ENCODE measurements at places on chromosomes 5 and 9.

- DNase-seq: no peak
These were observed 473.0 kb downstream of the NTRK2 start for GRCh38 chr9:85142496-85142911.

GRCh38 chr5:34467436-34467835 is 188.7 kb upstream of the RAI14 start:
- DNase-seq: no peak

GRCh38 chr9:136140966-136141365 is 22.3 kb upstream of the TMEM250 start:
- no peak for DNase-seq

DNA sequence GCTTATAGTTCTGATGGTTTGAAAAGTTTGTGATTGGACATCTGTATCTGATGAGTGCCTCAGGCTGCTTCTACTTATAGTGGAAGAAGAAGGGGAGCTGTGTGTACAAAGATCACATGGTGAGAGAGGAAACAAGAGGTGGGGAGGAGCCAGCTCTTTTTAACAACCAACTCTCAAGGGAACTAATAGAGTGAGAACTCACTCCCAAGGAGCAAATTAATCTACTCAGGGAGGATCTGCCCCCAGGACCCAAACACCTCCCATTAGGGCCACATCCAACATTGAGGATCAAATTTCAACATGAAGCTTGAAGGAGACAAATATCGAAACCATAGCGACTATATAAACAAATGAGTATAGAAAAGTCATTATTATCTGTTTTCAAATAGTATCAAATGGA is 64.7 kb upstream of the PRLR start:
- DNase-seq: no peak

DNA sequence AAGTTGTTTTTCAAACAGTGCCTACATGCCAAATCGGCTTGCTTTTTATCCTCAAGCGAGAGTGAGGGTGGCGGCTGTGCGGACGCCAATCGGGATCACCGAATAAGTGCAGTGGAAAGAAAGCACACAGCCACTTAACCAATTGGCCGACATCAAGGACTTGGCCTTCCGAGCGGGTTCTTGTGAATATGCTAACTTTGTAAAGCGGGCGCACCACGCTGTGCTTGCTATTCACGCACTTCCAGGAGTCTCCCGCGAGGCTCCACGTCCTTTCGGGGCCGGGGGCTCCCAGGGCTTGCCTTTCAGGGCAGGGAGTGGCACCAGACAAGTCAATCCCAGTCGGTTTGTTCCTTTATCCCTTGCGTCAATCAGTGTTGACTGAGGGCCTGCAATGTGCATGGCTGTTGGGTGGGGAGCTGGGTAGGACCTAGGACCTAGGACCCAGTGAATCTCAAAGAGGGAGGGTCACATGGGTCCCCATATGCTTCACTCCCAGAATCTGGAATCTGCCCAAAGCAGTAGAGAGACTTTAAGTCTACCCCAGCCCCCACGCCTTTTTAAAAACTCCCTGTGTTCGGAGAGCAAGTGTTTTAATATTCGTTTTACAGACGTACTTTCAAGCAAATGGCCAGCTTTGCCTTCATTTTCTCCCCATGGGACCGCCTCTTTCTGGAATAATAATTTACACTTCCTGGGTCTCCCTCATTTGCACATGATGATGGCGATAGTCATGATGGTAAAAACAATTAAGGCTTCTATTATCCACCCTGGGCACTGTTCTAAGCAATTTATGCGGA is 2.0 kb upstream of the GCNT4 start:
- DNase-seq: no peak

GRCh38 chr9:68547417-68547816 is 6.7 kb upstream of the TMEM252 start:
- no peak for DNase-seq

- DNase-seq: no peak
These were observed 672.9 kb downstream of the NR2F1-AS1 start for GRCh38 chr5:92907938-92908606.

GRCh38 chr9:131266266-131267229 is 9.8 kb downstream of the FAM78A start:
- no peak for DNase-seq

- DNase-seq: no peak
These were observed 17.4 kb downstream of the FYB1 start for GRCh38 chr5:39201781-39202596.

- no peak for DNase-seq
These were observed 29.8 kb downstream of the CXXC5 start for GRCh38 chr5:139677736-139678613.

- no peak for DNase-seq
These were observed 32.9 kb downstream of the FGD3 start for GRCh38 chr9:92980085-92980745.

- DNase-seq: no peak
These were observed 19.2 kb downstream of the MARCHF3 start for GRCh38 chr5:127011153-127011552.

DNA sequence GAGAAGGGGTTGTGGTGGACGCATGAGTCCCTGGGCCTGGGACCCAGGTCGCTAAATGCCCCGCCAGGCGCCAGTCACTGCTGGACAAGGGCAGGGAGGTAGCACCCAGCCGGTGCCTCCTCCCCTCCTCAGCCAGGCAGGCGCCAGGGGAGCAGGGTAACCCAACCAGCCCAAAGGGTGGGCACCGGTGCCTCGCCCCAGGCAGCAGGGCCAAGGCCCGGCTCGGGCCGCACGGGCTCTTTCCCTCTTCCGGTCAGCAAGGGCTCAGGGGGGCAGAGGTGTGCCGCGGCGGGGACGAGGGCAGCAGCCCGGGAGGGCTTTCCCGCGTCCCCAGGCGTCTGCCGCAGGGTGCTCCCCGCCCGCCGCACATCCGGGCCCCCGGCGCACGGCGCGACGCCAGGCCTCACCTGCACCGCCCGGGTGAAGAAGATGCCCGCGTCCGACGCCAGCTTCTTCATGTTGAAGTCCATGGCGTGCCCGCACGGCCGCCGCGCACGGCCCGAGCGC is 393 bp downstream of the SH3GLB2 start:
- no peak for DNase-seq

DNA sequence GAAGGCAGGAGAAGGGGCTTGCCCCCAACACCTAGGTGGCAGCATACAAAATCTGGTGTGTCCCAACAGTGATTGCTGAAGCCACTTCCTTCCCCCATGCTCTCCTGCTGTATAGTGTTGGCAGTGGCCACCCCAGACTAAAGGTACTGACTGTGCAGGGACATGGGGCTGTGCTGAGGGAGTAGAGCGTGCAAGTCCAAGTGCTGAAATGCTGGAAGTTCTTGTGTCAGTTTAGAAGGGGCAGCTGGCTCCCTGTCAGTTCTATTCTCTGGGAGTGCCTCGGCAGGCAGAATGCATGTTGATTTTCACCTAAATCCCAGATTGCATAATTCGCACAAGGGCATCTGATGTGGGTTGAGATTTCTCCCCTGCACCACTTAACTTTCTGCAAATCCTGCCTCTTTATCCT is 68.6 kb downstream of the GDNF start:
- DNase-seq: no peak

DNA sequence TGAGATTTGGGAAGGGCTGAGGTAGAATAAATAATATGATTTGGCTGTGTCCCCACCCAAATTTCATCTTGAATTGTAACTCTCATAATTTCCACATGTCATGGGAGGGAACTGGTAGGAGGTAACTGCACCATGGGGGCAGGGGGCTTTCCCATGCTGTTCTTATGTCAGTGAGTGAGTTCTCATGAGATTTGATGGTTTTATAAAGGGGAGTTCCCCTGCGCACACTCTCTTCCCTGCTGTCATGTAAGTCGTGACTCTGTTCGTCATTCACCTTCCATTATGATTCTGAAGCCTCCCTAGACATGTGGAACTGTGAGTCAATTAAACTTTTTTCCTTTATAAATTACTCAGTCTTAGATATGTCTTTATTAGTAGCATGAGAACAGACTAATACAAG is 115.5 kb upstream of the STARD4 start:
- no peak for DNase-seq

DNA sequence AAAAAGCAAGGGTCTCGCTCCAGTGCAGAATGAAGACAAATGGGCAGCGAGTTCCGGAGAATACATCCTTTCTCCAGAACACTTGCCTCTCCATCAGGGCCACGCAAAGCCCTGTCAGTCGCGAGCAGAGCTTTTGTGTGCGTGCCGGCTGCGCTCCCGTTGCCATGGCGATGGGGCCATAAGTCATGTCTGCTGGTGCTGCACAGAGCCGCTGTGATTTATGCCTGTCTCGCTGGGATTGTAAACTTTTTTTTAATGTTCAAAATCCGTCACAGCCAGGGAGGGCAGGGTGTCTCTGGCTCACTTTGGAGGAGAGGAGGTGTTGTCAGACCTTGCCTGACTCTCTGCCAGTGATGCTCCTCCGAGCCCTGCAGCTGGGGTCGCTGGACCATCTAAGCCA is 272.7 kb downstream of the TRIM32 start:
- no peak for DNase-seq

- DNase-seq: no peak
These were observed 115.2 kb downstream of the RXRA start for GRCh38 chr9:134441227-134442084.

GRCh38 chr5:179132586-179133355 is 72.6 kb downstream of the ZNF354C start:
- no peak for DNase-seq

- no peak for DNase-seq
These were observed at the start of gene MYOT for GRCh38 chr5:137867664-137868063. TSS of gene MYOT (plus strand) at chr5:137867860. CDS start at chr5:137870652, 2,792 bp downstream.

- no peak for DNase-seq
These were observed 7.1 kb upstream of the PURA start for GRCh38 chr5:140106805-140107311.

- DNase-seq: no peak
These were observed 172.6 kb upstream of the PTGER4 start for GRCh38 chr5:40507095-40507494.

GRCh38 chr5:112064271-112064701 is 307.3 kb upstream of the NREP start:
- DNase-seq: no peak

DNA sequence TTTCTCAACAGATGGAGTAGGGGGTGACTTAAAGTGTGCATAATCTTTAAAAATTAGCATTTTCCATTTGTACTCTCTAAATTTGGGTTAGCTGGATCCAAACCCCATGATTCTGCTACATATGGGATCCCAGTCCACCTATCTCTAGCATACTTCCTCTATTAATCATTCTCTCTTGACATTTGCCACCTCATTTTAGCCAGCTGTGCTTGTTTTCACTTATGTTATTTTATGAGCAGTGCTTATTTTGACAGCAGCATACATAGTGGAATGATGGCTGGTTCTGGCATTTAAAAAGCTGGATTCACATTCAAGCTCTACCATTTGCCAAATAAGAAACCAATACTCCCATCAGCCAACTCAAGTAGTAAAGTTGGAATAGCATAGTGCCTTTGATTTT is 22.5 kb upstream of the SNX18 start:
- DNase-seq: no peak

DNA sequence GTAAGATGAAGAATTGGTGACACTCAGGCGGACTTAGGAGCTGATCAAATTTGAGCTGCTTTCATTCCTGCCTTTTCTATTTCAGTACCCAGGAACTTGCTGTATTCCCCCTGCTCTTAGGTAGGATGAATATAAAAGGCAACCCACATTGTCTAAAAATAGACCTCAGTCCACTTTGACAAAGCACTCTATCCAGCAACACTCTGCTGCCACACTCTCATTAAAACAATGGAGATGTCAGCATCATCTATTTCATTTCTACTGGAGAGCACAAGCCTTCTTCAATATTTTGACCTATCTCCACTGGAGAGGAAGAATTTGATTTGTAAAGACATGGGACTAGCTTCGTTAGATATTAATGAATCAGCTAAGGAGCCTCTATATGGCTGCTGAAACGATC is 468.4 kb downstream of the PTPRD start:
- DNase-seq: no peak

GRCh38 chr5:108606185-108606584 is 141.5 kb upstream of the FER start:
- DNase-seq: no peak

DNA sequence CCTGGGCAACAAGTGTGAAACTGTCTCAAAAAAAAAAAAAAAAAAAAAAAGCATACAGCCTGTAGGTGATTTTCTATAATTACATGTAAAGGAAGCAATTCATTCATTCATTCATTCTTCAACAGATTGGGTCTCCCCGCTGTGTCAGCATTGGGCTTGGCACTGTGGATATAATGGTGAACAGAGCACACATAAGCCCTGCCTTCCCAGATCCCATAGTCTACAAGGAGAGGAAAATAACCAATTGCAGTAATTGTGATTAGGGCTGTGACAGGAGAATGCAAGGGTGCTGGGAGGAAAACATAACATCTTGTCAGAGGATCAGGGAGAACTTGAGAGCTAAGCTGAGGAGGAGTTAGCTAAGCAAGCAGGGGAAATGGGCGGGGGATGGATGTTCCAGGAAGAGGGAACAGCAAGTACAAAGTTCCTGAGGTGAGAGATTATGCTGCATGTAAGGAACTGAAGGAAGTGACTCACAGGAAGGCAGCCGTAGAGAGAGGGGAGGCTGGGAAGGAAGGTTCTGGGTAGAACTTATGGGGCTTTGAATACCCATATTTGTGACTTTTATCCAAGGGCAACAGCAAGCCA is 24.0 kb upstream of the KLF9 start:
- no peak for DNase-seq

DNA sequence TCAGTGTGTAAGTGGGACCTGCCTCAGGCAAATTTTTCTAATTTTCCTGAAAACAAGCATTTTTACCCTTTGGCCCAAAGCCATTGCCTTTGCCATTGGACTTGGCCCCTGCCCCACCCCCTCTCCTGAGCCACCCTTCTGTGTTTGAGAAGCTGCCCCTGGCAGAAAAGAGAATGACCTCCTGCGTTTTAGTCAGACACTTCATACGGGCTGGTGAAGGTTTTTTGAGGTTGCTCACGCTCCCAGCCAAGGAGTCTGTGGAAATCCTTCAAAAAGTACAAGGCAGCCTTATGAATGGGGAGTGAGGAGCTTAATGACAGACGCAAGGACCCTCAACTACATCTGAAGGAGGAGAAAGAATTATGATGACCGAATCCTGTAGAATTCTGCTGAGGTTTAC is 308.9 kb downstream of the SLIT3 start:
- DNase-seq: no peak

- DNase-seq: no peak
These were observed 55.3 kb downstream of the FYB1 start for GRCh38 chr5:39164016-39164415.

DNA sequence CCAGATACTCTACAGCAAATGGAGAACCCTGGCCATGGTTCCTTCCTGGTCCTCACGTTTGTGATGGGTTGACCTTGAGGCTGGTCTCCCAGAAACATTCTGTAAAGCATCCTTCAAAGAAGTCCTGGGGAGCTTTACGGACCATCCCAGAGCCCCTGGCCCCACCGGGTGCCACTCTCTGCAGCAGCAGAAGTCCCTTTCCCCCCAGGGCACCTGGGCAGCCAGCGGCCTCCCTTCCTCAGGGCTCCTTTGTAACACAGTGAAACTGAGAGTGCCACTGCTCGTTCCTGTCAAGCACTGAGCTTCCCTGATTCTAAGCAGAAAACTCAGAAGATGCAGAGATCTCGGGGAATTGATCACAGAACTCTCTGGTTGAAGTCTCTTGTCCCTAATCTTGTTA is 104.3 kb downstream of the ENTREP1 start:
- DNase-seq: no peak

All from stimulated activated CD4-positive, alpha-beta T cell treated with anti-CD3 and anti-CD28 coated beads, Interleukin-1b, Interleukin-23, amount 100 ng/mL, for 24 hours (primary cell).